ENCODE measurements at places on chromosomes 1 and 21.

DNA sequence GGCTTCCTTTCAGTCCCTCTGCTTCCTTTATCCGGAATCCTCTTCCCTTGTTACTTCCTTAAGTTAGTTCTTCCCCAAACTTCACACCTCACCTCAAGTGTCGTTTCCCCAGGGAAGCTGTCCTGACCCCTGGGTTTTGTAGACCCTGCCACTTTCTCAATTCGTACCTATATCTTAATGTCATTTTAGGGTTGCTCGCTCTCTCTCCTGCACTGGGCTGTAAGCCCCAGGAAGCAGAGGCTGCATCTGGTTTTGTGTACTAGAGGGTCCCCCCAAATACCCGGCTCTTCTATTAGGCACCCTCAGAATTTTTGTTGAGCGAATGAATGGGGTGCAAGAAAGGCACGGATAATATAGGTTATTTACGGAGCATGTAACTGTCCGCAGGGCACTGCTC is 603 bp upstream of the OPRD1 start:
- DNase-seq, result no peak

- DNase-seq, result no peak
These were observed 165.6 kb upstream of the POGK start for GRCh38 chr1:166673722-166674121.

GRCh38 chr1:119660253-119661083 is 12.4 kb upstream of the ZNF697 start:
- no peak for DNase-seq

DNA sequence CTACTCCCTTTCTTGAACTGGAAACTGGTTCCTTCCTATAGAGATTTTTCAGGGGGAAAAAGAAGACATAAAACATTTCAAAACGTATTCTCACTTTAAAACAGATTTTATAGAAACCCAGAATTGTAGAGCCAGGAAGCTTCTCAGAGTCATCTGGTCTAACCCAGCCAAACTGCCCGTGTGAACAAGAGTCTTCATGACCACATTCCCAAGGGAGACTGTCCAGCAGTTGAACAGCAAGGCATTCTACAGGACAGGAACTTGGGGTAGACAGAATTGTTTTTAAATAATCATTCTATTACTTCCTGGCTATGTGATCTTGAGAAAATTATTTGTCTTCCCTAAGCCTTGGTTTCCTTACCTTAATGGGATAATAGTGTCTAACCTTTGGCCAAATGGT is 163.5 kb upstream of the IVNS1ABP start:
- no peak for DNase-seq

- no peak for DNase-seq
These were observed 36.5 kb upstream of the RC3H1 start for GRCh38 chr1:174058624-174059023.

GRCh38 chr1:88169939-88170338 is 514.1 kb upstream of the PKN2 start:
- DNase-seq, result no peak

GRCh38 chr1:59332983-59333382 is 36.1 kb downstream of the FGGY start:
- DNase-seq, result no peak
